GM13977 (cell line): ENCODE measurements at places on chromosomes 12 and 14.

DNA sequence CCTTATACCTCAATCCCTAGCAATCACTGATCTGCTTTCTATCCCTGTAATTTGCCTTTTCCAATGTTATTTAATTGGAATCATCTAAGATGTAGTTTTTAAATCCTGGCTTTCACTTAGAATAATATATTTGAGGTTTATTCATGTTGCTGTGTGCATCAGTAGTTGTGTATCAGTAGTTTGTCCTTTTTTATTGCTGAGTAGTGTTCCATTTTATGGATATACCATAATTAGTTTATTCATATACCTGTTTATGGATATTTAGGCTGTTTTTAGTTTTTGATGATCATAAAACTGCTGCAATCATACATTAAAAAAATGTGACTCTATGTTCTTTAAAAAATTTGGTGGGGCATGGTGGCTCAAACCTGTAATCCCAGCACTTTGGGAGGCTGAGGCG lies 43.7 kb downstream of the FUT8 start:
- no peak for DNase-seq

- no peak for DNase-seq
Measured at GRCh38 chr12:26416550-26416949, 221.2 kb downstream of the SSPN start.

DNA sequence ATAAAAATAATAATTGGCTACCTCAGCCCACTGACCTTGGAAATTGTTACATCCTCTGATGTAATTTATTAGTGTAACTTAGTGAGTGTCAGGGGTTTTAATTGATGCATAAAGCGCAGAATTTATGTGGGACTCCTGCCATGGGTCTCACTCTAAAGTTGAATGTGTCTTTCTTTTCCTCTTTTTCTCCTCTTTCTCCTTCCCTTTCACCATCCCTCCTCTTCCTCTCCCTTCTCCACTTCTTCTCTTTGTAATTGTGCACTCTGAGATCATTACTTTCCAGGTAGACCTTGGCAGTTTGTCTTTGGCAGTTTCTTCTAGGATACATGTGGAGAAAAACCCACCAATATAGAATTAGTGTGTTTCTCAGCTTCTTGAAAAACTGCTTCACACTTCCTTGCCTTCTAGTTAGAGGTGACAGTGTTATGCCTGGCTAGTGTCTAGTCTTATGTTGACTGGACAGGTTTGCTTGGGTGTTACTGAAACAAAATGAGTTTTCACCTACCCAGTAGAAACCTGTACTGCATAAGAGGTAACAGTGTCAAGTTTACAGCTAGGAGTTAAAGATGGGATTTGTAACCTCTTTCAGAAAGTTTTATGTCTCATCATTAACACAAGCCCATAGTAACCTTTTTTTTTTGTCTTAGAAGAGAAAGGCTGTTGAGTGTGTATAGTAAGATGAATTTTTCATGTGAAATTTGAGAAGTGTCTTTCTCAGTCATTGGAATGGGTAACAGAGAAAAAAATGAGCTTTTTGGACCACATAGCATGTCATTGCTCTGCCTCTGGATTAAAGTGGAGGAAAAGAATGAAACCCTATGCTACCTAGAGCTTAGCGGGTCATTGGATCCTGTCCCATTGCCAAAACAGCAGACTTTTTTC lies 18.6 kb downstream of the PELI2 start:
- DNase-seq = no peak

DNA sequence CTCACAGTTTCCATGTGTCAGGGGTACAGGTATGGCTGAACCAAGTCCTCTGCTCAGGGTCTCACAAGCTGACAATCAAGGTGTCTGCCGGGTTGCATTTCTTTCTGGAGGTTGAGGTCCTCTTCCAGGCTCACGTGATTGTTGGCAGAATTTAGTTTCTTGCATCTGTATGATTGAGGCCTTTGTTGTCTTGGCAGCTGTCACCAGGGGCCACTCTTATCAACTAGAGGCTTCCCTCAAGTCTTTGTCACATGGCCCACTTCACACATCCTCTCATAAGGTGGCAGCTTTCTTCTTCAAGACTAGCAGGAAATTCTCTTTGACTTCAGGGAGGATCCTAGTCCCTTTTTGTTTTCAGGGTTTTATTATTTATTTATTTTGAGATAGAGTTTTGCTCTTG lies 46.0 kb upstream of the FOS start:
- no peak for DNase-seq

DNA sequence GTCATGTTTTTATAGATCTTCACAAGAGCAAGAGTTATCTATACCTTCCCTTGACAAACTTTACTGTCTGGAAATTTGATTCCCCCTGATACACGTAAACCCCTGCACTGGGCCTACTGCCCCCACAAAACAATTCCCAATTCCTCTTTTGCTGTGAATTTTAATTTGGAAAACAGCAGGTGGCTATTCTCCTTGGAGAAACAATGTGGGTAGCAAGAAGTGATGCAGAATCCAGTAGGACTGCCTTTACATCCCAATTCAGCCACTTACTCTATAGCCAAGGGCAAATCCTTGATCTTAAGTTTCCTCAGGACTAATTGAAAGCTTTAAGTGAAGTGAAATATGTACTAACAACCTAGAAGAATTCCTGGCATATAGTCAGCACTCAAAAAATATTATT lies 129.3 kb downstream of the ACSS3 start:
- DNase-seq = no peak

GRCh38 chr12:5166976-5167375 lies 123.3 kb downstream of the KCNA5 start:
- no peak for DNase-seq

DNA sequence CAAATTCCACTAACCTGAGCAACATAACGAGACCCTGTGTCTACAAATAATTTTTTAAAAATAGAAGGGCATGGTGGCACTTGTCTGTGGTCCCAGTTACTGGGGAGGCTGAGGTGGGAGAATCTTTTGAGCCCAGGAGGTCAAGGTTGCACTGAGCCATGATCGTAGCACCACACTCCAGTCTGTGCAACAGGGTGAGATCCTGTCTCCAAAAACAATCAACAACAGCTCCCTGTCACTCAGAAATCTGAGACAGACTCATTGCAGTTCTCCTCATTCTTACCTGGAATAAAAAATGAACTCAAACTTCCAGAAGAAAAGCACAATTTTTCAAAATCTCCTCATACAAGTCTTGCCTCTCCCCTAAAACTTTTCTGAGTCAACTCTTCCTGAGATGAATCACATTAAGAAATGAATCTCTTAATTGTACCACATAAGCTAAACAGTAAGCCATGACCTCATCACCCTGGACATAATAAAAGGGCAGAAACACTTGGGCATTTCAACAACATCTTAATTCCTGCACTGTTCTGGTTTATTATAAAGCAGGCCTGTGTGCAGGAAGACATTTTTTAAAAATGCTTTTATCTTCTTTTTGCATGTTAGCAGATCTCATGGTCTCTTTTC lies 214.3 kb upstream of the CDKN3 start:
- no peak for DNase-seq

GRCh38 chr12:95319694-95320331 lies 102.2 kb downstream of the VEZT start:
- DNase-seq = no peak

DNA sequence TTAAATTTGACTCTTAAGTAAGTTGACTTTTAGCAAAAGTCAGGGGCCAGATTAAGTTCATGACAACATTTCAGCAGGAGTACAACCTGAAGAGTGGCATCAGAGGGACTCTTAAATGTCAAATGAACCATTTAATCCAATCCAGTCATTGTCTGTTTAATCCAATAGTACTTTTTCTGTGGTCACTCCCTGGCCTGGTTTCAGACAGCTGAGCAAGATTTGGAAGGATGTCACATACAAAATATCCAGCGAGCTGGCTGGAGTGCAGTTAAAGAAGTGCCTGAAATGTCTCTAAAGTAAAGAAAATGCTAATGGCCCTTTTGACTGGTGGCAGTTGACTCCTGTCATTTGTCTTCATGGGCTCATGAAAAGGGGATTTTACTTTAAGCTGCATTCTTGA lies 1082.1 kb downstream of the AACS start:
- DNase-seq = no peak

- DNase-seq = no peak
Measured at GRCh38 chr12:57993030-57993429, 51.7 kb downstream of the ATP23 start.

DNA sequence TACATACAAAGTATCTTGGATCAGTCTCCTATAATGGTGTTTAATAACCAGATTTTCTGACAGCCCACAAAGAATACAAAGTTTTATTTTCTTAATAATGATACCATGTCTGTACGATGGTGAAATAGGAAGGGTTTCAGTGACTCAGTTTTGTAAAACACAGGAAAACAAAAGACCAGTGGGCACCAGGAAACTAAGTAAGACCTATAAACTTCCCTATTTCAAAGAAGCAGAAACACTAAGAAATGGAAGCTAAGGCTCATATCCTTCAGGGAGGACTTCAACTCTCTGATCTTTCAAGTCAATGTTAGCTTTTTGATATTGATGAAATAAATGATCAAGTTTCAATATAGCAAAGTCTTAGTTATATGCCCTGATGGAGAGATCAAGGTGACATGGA lies 196.0 kb downstream of the DUSP6 start:
- DNase-seq = no peak

- DNase-seq = no peak
Measured at GRCh38 chr12:103442822-103443221, 52.9 kb downstream of the C12orf42 start.

DNA sequence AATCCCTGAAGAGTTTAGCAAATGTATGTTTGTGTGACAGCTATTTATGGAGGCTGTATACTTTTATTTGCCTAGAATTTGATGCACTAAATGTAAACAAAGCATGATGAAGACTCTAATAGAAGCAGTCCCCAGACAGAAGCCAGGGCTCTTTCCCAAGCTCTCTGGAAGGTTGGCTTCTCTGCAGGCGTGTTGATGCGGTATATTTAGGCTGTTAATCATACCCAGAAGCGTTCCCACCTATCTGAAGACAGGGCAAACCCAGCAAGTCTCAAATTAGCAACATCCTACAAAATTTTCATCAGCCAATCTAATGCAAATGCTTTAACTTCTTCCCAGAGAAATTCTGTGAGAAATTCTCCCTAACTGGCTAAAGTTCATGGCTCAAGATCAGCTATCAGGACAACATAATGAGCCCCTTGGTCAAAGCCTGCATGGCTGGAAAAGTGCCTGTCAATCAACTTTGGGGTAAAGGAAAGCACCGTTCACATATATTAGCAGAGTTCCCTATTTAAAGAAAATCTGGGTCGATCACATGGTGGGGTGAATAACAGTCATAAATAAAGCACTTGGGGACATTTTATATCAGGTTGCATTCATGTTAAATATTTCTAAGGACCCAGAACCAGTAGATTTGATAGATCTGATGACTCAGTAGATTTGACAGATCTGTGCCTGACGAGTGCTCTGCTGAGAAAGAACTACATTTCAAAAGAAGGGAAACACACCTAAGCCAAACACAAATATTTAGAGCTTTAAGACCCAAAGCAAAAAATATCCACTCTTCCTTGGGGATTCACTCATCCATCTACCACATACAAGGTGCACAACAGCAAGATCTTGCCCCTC lies 46.6 kb downstream of the KSR2 start:
- DNase-seq = no peak

DNA sequence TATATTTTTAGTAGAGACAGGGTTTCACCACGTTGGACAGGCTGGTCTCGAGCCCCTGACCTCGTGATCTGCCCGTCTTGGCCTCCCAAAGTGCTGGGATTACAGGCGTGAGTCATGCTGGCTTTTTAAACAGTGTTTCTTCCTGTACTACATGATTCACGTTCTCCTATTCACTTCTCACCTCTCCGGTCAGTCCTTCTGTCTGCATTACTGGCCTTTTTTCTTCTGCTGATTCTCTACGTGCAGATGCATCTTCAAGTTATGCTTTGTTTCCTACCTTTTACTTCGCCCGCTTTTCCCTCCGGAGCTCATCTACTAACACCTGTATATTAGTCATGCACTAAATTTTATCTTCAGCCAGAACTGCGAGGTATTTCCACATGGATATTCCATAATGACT lies 296.2 kb upstream of the FLRT2 start:
- no peak for DNase-seq

GRCh38 chr12:49806321-49806813 lies 21.8 kb downstream of the NCKAP5L start:
- DNase-seq = no peak

GRCh38 chr12:115163710-115164109 lies 479.7 kb upstream of the TBX3 start:
- DNase-seq = no peak

- DNase-seq = no peak
Measured at GRCh38 chr14:72675126-72675525, 218.8 kb downstream of the DPF3 start.

DNA sequence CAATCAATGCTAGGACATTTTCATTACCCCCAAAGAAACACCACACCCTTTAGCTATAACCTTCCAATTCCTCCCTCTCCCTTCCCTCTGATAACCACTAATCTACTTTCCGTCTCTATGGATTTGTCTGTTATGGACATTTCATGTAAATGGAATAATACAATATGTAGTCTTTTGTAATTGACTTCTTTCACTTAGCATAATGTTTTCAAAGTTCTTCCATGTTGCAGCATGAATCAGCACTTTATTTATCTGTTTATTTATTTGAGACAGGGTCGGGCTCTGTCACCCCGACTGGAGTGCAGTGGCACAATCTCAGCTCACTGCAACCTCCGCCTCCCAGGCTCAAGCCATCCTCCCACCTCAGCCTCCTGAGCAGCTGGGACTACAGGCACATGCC lies 1.2 kb upstream of the RBM19 start:
- DNase-seq = no peak

- DNase-seq = no peak
Measured at GRCh38 chr14:78524196-78524595, 354.0 kb downstream of the NRXN3 start.

DNA sequence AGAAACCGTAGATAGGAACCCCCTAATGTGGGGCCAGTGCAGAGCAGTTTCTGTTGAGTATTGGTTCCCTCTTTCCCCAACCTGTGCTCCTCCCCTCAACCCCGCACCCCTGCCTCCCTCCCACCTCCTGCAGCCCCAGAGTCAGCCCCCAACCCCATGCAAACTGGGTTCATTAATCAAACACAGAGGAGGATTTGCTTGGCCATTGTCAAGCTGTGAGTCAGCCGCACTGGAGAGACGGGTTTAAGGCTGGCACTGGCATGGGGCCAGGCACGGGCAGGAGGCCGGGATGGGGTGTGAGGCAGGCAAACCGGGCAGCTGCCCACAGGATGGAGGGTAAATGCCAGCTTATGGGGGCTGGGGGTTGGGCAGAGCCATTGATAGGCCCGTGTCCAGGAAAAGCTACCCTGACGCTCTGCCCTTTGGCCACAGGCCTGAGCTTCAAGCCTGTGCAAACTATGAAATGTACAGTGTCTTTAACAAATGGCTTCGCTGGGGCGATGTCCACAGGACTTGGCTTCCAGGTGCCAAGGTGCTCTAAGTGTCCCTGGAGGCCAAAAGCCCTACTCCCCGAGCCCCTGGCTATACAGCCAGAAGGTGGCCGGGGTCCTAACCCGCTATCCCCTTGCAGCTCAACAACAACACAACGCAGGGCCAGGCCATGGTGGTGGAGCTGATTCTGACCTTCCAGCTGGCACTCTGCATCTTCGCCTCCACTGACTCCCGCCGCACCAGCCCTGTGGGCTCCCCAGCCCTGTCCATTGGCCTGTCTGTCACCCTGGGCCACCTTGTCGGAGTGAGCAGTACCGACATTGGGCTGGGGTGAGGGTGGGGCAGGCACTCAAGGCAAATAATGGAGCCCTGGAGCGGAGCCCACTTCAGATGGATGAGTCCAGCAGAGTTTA lies 1.4 kb downstream of the AQP5 start:
- DNase-seq = no peak
